ENCODE measurements at places on chromosomes 12 and 14.

GRCh38 chr12:96190413-96191108 is 3.6 kb upstream of the ELK3 start:
- no peak for DNase-seq

DNA sequence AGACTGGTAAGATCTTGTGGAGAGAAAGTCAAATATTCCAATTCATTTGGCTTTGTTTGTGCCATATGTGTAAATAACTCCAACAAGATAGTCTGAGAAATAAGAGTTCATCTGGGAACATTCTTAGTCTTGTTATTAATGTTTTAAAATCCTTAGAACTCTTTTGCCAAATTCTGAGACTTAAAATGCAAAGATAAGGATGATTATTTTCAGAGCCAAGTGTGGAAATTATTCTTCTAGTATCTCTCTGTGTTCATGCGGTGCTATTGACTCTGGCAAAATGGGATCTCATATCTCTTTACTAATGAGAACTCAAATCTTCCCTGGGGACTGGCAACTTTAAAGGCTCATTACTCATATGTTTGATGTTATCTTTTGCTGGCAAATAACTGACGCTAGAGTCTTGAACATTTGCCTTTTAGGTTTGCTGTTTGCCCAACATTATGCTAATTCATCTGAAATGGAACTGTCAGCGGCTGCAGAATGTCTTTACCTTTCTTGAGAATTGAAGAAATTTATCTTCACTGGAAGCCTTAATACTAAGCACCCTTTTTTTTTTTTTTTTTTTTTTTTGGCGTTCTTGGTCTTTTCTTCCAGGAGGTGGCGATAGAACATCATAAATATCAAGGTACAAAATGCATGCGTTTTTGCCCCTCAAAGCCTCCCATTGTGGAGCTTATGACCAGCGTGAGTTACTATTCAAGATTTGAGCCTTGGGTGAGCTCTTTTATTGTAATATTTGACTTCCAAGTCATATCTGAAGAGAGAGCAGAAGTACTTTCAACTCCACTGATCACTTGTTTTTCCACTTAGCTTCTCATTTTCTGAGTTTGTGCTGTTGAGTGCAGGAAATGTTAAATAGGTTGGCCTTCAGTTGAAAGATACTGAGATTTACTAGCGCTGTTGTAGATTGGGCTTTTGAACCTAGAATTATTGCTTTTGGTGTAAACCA is 86.5 kb downstream of the CAND1 start:
- no peak for DNase-seq

- DNase-seq = no peak
Measured at GRCh38 chr12:54286042-54287030, 5.8 kb downstream of the HNRNPA1 start.

- DNase-seq = no peak
Measured at GRCh38 chr14:21039585-21040369, 2.4 kb upstream of the RNASE7 start.

DNA sequence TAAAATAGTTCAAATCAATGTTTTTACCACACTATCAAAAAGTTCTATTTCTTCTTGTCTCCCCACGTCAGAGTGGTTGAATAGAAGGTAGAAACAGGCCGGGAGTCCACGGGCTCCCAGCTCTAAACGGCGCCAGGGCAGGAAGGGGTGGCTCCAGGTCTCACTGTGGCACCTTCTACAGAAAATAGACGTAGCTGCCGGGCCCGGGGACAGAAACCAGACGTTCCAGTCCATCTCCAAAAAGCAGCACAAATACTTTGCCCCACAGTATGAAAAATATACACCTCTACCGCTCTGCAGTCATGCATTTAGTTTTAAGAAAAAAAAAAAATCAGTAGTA is 30.9 kb downstream of the CCNK start:
- no peak for DNase-seq

- no peak for DNase-seq
Measured at GRCh38 chr14:51865953-51866747, 5.7 kb downstream of the GNG2 start.

DNA sequence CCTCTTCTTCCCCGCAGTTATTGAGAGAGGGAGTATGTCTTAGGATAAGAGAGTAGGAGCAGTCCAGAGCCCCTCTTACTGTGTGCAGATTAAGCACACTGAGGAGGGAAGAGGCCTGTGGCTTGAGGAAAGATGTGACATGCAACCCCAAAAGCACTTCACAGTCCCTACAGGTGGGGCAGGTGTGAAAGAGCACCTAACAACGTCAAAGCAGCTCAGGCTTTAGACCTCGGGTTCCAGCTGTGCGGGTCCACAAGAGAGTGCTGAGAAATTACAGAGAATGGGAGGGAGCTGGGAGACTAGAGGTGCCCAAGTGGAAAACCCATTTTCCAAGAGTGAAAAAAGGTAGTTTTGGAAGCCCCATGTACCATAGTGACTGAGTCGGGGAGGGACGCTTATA is 127.6 kb downstream of the SLC25A47 start:
- no peak for DNase-seq

- no peak for DNase-seq
Measured at GRCh38 chr12:88433997-88434703, 146.1 kb downstream of the KITLG start.

- DNase-seq = no peak
Measured at GRCh38 chr12:77401770-77402081, 336.4 kb upstream of the E2F7 start.

- no peak for DNase-seq
Measured at GRCh38 chr12:26135571-26135970, 10.7 kb upstream of the BHLHE41 start.

DNA sequence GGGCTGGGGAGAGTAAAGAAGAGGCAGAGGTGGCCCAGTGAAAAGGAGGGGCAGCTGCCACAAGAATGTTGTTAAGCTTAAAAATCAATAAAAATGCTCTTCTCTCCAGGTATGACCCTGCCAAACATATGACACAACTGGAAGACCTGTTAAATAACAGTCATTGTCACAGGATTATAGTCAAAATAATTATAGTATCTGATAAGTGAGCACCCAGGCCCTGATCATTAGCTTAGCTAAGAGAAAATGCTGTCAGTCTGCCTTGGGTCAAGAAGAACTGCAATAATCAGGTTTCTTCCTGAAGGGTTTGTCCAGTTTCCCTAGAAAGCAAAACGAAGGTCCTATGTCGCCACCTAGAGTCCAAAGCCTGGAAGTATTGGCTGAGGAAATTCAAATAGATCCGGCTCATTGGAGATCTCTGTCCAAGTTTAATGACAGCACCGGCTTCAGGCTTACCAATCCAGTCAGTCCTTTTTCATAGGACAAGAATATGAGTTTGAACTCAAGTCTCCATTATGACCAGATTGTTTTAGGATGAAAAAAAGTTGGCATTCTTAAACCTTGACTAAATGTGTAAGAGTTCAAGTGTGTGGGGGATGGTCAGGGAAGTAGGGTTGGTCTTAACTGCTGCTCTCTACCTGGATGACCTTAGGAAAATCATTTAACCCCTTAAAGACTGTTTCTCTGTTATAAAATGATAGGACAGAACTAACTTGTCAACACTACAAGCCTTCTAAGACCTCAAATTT is 22.5 kb upstream of the NKX2-8 start:
- peak; percentile 23 for DNase-seq

DNA sequence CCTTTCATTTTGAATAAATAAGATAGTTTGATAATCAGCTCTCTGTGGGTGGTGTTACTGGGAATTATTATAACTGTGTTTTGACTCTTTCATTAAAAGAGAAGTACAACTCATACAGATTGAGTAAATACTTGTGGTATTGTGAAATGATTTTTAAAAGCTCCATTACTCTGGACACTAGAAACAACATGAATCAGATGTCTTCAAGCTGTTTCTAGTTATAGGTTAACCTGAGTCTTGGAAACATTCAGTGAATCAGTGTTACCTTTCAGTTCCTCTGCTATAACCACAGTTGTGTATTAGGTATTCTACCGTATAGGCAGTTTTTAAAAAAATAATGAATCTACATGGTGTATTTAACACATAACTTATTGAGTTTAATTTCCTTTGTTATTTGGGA is 128.4 kb upstream of the SSTR1 start:
- peak; percentile 82 for DNase-seq

- DNase-seq = no peak
Measured at GRCh38 chr12:32273712-32274111, 125.6 kb upstream of the FGD4 start.

GRCh38 chr14:106728611-106729010 is 1202.2 kb downstream of the TMEM121 start:
- no peak for DNase-seq

DNA sequence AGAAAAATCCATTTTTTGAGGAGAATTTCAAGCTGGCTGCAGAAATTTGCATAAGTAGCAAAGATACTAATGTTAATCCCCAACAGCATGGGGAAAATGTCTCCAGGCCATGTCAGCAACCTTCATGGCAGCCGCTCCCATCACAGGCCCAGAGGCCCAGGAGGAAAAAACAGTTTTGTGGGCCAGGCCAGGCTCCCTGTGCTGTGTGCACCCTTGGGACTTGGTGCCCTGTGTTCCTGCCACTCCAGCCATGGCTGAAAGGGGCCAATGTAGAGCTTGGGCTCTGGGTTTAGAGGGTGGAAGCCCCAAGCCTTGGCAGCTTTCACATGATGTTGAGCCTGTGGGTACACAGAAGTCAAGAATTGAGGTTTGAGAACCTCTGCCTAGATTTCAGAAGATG is 76.3 kb downstream of the MGAT4C start:
- DNase-seq = no peak

DNA sequence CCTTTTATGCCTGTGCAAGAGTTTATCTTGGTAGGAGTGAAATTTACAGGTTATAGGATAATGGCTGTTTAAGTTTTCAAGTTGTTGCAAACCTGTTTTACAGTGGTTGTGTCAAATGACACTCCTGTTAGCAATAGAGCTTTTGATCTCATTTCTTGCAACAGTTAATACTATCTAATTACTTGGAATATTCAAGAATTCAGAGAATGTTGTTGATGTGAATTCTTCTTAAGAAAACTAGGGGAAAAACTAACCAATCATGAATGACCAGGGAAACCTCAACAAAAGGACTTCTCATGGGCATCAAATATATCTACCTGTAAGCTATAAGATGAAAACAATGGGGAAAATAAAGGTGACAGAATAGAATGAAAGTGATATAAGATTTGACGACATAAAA is 85.0 kb downstream of the IPO8 start:
- DNase-seq = no peak

- DNase-seq = no peak
Measured at GRCh38 chr12:101653503-101653902, 43.9 kb upstream of the CHPT1 start.

GRCh38 chr12:2618291-2618995 is 176.3 kb upstream of the FKBP4 start:
- DNase-seq = no peak

GRCh38 chr12:15620741-15621539 is 168.2 kb downstream of the EPS8 start:
- DNase-seq = no peak

- no peak for DNase-seq
Measured at GRCh38 chr14:73221945-73222344, 15.4 kb upstream of the PAPLN start.

- no peak for DNase-seq
Measured at GRCh38 chr14:106094654-106095189, 568.3 kb downstream of the TMEM121 start.

DNA sequence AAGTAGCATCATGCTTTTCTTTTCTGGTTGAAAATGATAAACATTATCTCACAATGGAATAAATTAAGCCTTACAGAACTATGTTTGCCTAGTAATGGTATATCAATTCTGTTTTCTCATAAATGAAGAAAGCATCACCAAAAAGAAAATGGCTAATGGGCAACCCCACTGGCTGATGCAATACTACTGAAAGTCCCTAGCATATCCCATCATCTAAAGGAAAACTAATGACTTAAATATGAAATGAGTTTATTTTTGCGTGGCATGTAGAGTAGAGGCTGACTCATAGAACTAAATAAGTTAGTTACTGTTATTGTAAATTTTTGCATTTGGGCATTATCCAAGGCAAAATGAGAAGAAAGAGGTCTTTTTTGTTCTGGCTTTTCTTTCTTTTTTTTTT is 1156.3 kb upstream of the SEL1L start:
- no peak for DNase-seq

DNA sequence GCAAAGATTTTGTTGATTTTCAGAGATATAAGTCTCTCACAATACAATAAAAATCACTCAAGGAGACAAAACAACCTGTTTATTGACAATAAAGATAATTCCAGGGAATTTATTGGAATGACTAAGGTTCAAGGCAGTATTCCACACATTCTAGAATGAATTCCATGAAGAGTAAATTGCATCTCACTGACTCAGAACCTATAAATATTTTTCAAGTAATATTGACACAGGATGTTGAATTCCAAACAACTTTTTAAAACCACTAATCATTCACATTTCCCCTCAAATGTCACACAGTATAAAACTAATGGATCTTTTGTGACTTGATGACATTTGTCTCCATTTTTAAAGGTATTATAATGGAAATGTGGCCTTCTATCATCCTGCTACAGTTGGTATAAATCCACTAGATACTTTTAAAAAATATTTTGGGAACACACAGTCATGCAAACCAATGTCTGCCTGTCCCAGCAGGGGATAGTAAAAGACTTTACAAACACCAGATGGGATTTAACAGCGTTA is 42.1 kb upstream of the LGR5 start:
- DNase-seq = no peak

GRCh38 chr12:85836197-85837090 is at the start of gene RASSF9:
Gene RASSF9 (minus strand): TSS chr12:85836409. CDS start chr12:85836201, 208 bp downstream.
- peak; percentile 77 for DNase-seq

- no peak for DNase-seq
Measured at GRCh38 chr14:68671909-68672308, 121.0 kb downstream of the ZFP36L1 start.

DNA sequence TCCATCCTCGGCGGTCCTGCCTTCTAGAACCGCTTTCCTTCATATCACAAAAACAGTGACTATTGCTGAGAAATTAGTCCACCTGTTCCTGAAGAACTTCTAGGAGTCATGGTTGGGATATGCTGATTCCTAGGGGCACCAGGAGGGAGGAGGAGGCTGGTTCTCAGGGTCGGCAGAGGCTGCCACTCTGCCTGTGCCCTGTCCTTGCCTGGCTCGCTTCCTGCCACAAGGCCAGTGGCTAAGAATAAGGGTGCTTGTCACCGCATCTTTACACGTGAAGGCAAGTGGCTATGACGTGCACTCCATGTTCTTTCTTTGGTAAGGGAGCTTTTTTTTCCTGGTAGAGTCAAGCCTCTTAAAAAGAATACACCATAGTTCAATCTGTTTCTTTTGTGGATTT is 18.7 kb upstream of the DGLUCY start:
- DNase-seq = no peak

- peak; percentile 48 for DNase-seq
Measured at GRCh38 chr12:132445884-132446632, 43.9 kb upstream of the FBRSL1 start.

- no peak for DNase-seq
Measured at GRCh38 chr12:85993746-85994145, 119.7 kb downstream of the NTS start.

DNA sequence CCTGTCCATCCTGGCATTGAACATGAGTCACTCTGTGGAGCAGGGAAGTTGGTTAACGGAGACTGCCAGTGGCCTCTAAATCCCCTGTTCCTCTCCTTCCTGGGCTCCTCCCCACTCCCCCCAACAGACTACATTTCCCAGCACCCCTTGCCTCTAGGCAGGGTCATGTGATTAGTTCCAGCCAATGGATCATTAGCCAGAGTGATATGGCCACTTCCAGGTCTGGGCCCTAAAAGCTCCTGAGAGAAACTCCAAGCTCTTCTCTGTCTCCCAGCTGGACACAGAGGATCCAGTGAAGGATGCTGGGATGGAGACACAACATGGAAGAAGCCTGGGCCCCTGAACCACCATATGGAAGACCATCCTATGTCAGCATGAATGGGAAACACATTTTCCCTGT is 54.4 kb upstream of the RFLNA start:
- no peak for DNase-seq
